Activated T-helper 1 cell treated with anti-CD3 and anti-CD28 coated beads, Interleukin-12 subunit alpha, Interleukin-12 subunit beta, Interleukin-2, Interleukin-4 antibody, amounts not matched to agents 30 ng/mL and 10 ng/mL and 1 ng/mL, durations not matched to agents 14 hours and 24 hours and 36 hours (primary cell): ENCODE measurements at places on chromosomes 7 and 10.

DNA sequence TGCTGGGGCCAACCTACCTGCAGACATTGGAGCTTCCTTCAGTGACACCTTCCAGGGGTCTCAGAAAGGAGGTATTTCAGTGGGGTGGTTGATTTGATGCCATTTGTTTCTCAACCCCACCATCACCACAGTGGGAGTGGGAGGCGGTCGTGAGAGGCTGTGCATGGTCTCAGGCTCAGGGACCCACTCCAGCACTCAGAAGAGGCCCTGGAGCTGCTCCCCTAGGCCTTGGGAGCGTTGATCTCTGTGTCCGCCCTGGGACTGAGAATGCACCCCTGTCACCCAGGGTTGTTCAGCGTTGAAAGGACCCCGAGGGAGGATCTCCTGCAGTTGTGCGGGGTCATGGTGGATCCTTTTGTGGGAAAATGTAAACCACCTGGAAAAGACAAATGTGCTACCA is 410.6 kb downstream of the GLRX3 start:
- DNase-seq = no peak

DNA sequence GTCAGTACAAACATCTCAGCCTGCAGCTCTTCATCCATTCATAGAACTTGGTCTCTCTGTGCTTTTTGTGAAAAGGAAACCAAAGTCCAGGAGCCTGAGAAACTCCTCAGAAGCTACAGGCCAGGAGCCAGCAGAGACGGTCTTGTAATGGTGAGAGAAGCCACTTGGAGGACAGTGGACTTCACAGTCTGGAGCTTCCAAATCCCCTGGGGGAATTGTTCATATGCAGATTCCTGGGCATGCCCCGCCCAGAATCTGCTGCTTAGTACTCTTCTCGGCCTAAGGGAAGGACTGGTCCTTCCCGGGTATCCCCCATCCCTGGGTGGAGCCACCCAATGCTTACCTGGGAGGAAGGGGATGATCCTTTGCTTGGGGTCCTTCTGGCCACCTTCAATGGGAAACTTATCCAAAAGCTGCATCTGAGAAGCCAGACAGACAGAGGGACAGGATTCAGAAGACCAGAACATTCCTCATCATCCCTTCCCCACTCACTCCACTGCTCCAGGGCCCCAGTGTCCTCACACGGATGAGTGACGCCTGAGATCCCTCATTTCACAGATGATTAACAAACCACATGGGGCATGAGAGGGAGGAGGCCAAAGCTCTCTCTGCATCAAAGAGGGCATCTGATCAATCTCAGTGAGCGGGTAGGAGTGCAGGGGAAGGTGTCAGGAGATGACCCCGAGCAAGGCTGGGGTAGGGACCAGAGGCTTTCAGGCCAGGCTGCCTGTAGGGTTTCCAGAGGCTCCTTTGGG is 88.4 kb downstream of the SH3PXD2A start:
- DNase-seq = no peak

DNA sequence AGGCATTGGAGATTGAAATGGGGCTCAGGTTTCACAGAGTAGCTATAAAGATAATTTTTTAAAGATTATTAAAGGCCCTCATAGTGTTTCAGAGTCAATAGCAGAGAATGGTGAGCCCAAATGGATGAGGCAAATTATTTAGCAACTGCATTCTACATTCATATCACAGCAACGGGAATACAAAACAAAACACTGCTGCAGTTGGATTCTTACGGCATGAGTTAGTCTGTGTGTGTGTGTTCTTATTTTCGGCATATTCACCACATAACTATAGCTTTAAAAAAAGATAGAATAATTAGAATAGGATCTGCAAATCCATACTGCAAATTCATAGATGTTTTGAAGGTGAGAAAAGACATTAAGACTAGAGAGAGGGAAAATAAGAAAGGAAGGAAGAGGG is 66.0 kb downstream of the SUGCT start:
- DNase-seq = no peak

GRCh38 chr7:138967159-138967558 is 14.0 kb downstream of the KIAA1549 start:
- no peak for DNase-seq

DNA sequence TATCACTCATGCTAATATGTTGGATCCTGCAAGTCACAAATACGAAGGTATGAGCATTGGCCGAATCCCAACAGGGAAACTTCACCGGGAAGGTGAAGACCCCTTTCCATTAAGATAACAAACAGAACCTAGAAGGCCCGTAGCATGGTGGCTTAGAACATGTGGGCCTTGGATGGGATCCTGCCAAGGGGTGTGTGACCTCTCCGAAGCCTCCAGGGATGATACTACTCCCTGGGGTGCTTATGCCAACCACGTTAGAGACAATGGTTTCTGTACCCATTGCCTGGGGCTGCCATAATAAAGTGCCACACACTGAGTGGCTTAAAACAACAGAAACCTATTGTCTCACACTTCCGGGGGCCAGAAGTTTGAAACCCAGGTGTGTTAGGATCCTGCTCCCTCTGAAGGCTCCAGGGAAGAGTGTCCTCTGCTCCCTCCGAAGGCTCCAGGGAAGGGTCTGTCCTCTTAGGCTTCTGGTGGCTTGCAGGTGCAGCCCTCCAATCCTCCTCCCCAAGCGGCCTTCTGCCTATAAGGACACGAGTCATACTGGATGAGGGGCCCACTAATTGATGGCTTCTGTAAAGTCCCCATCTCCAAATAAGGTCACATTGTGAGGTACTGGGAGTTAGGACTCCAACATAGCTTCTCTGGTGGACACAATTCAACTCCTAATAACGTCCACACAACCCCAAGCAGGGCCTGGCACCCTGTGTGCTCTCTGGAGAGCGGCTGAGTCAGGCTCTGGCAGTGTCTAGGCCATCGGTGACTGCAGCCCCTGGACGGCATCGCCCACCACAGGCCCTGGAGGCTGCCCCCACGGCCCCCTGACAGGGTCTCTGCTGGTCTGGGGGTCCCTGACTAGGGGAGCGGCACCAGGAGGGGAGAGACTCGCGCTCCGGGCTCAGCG is 992 bp upstream of the MGMT start:
- no peak for DNase-seq

GRCh38 chr10:75074711-75075445 is 36.6 kb upstream of the SAMD8 start:
- DNase-seq = no peak

- DNase-seq = no peak
These were observed 164.6 kb downstream of the PKD1L1 start for GRCh38 chr7:47783456-47784223.

- no peak for DNase-seq
These were observed at the start of gene PTPRZ1 for GRCh38 chr7:121872831-121873288. TSS of gene PTPRZ1 (plus strand) at chr7:121873161. CDS start at chr7:121873500, 339 bp downstream.

- no peak for DNase-seq
These were observed 81.8 kb downstream of the THSD7A start for GRCh38 chr7:11750191-11750590.

DNA sequence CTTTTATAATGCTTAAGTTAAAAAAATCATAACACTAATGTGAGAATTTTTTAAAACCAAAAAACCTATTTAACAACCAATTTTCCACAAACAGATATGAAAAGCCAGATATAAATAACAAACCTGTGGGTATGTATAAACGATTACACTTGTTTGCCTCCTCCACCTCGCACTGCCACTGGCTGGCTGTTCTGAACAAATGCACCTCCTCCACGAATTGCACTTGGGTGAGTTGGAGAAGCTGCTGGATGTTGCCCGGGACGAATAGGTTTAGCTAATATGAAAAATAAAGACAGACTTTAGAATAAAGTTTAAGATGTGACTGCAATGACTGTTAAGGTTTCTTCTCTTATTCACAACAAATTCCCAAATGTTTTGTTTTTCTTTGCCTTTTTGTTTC is 40.8 kb downstream of the KIF5B start:
- DNase-seq = no peak

GRCh38 chr10:46226900-46227558 is 59.8 kb upstream of the ANTXRL start:
- no peak for DNase-seq

DNA sequence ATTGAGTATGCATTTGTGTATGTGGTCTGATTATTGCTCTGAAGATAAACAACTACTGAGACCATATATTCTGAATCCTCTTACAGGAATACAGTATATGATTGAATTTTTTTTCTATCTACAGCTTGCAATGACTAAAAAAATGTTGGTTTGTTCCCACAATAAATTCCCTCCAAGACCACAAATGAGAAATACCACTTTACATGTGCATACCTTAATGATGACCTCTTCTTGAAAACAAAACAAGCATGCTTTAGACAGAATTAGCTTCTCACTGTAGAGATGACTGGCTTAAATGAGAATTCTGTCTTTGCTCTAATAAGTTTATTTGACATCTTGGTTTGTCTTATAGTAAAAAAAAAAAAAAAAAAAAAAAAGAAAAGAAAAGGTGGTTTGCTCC is 241.5 kb downstream of the PCDH15 start:
- DNase-seq = no peak

DNA sequence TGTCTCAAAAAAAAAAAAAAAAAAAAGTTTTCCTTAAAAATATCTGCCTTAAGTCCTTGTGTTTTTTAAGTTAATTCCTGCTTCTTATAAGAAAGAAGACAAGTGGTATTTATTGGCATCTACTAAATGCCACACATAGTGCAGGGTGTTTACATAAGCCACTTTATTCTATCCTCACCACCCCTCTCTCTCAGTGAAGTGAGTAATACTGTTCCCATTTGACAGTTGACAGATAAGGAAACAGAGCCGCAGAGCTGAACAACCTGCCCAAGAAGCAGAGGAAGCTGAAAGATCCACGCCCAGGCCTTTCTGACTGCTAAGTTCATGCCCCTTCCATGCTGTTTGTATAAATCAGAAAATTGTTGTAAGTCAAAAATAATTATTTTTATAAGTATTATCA is 54.1 kb downstream of the ABLIM1 start:
- DNase-seq = peak; percentile 11

GRCh38 chr7:115600207-115600606 is 430.4 kb downstream of the TFEC start:
- DNase-seq = no peak
